ENCODE measurements at places on chromosomes 2 and 18.

GRCh38 chr2:190267302-190267701 is 52.3 kb downstream of the HIBCH start:
- DNase-seq = no peak

- no peak for DNase-seq
These were observed 26.6 kb downstream of the LRP1B start for GRCh38 chr2:142104134-142104758.

GRCh38 chr2:240343548-240343947 is 91.9 kb upstream of the GPC1 start:
- DNase-seq = no peak

DNA sequence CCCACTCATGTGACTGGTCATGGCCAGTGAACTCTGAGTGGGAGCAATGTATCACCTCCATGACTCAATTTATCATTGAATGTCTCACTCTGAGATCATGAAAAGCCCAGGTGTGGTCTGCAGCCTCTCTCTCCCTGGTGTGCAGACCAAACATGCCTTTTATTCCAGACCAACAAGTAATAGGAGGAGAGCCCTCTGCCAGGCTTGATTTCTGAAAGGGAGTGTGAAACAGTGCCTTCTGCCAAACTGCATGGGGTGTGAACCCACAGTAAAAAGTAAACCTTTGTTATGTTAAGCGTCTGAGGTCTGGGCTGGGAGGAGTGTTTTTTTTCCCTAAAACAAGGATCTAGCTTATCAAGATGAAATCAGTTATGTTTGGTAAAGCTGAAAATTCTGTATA is 601.2 kb downstream of the ADCYAP1 start:
- no peak for DNase-seq

DNA sequence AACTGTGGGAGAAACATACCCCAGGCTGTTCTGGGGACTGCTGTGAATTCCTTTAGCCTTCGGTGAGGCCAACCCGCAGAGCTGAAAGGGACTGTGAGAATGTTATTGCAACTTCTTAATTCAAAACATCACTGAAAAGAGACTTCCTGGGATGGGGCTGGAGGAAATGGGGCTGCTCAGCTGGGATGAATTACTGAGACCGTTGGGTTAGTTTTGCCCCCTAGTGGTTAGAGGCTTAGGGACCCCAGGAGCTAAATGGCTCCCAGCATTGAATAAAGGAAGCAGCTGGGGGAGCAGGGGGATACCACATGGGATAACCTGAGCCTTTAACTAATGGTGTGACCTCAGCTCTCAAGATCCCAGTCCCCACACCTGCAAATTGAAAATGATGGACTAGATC is 941.1 kb upstream of the FANCL start:
- DNase-seq = no peak

- no peak for DNase-seq
These were observed 115.6 kb upstream of the REG3A start for GRCh38 chr2:79275197-79275596.

GRCh38 chr2:105990624-105991023 is 203.5 kb downstream of the UXS1 start:
- no peak for DNase-seq

DNA sequence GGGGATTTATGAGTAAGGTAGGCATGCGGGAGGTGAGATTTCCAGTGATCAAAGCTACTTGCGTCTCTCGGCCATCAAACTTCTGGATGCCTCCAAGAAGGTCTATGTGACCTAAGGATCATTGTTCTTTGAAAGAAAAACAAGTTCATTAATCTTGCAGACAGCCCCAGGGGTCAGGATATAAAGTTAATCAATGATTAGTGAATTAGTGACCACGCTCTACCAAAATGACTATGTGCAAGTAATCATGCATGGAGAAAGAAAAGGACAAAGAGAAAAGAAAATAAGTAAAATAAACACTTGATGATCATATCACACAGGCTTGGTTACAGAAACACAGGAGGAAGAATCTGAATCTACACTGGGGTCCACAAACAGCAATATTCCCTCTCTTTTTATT is 42.5 kb upstream of the BCL11A start:
- DNase-seq = no peak

GRCh38 chr2:143195511-143195910 is 66.3 kb downstream of the ARHGAP15 start:
- DNase-seq = no peak

DNA sequence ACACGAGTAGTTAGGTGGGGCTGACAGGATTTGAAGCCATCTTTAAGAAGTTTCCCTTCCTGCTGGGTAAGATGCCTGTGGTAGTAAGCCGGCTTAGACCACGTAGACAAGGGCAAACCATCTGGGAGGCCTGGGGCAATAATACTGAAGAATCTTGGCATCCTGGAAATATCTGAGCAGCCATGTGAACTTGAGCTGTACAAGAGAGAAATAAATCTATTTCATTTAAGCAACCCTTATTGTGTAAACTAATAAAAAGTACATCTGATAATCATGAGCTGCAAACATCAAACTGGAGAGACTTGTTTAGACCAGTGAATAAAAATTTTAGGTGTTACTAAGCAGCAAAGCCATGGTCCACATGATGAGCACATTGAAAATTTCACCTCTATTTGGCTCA is 11.4 kb upstream of the CETN1 start:
- DNase-seq = no peak

GRCh38 chr2:139885921-139886498 is 1105.8 kb upstream of the NXPH2 start:
- DNase-seq = no peak

- DNase-seq = no peak
These were observed 54.5 kb downstream of the TSHZ1 start for GRCh38 chr18:75264926-75265597.

DNA sequence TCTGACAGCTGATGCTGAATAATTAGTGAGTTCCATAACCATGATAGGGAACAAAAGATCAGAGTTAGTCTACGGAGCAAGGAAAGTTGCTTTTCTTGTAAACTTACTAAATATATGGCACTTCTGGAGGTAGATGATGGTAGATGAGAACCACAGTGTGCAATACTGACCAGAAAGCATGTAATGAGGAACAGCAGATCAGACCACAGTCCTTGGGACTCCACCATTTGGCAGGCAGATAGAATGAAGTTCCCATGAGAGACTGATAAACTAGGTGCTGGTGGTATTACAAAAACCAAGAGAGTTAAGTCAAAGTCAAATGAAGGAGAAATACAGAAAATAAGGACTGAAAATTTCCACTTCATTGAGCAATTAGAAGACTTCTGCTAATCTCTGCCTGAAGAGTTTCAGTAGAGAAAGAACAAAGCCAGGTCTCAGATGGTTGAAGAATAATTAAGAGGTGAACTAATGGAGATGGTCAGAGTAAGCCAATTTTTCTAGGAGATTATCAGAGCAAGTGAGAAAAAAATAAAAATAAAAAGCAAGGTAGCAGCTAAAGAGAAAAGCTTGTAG is 10.4 kb downstream of the CERKL start:
- DNase-seq = no peak

DNA sequence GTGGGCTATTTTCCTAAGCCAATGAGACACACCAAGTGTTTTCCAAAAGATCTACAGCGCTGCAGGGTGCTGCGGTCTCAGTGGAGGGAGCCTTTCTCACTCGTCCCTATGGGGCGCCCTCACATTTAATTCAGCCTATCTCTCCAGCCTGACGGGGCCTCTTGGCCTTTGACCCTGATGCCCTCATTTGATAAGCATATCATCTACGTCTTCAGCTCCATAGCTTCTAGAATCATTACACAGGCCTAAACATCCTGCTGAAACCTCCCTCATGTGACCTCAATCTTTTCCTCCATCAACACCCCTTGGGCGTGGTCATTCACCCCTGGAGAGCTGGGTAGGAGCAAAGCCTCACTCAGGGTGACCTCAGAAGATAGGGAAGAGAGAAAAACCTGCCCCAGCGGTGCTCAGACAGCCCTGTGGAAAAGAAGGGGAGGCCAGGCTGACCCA is 57.4 kb downstream of the CYP26B1 start:
- no peak for DNase-seq

DNA sequence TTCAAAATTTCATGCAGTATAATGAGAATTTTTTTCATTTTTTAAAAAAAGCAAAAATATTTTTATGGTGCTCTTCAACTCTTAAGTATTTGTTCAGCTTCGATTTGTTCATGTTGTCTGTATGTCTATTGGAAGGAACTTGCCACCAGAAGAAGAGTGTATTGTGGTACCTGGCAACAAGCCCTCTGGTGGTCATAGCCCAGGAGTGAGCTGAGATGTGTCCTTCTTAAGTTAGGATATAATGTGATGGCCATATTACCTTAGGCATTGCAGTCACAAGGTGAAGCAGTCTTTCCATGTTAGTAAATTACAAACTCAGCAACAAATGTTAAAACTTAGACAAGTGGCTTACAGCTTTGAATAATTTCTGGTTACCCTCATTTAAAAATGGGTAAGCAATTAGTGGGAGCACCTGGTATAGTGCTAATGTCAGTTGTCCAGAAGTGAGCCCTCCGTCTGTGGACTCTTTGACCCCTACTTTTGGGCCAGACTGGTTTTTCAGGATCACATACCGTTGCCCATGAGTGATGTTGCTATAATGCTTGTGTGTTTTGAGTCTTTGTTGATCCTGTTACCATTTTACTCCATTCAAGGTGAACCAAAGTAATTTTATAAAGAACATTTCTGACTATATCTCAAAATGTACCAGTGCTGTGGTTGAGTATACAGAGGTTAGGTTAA is 57.4 kb downstream of the MYO1B start:
- DNase-seq = no peak

- DNase-seq = no peak
These were observed 62.7 kb downstream of the RTP5 start for GRCh38 chr2:241931976-241932898.

DNA sequence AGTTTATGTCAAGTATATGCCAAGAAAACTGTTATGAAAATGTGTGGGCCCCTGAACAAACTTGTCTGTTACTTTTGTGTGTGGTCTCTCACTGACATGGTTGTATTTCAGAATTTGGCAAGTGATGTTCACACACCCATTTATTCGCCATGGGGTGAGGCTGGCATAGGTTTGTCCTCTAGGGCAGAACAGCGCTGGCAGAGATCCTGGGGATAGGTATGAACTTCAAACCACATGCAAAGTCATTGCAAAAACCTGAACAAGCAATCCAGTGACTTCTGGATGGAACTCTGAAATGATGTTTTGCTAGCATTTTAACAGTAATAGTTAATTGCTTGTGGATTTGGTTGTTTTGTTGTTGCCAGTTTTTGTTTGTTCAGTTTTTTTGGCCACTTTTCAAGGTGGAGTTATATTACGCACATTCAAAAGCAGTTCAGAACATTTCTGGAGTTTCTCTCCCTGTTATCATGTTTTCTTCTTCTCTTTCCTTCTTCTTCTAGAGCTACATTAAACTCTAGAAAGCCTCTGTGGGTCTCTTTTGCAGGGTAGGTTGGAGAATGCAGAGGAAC is 78.5 kb downstream of the MDH1 start:
- DNase-seq = no peak

DNA sequence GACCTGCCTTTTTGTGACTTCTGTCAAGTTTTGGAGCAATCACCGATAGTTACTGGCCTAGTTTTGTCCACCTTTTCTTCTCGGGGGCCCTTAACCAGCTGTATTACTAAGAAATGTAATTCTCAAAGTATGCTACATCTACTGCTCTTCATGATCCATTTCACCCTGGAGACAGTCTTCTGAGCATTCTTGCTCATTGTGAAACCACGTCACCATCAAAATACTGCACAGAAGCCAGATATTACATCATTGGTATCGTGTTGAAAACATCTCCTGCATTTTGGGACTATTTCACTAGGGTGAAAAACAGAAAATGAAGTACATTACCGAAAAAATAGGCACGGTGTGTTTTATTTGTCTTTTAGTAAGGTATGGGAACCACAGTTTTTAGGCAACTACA is 11.7 kb downstream of the LYPD6B start:
- no peak for DNase-seq

DNA sequence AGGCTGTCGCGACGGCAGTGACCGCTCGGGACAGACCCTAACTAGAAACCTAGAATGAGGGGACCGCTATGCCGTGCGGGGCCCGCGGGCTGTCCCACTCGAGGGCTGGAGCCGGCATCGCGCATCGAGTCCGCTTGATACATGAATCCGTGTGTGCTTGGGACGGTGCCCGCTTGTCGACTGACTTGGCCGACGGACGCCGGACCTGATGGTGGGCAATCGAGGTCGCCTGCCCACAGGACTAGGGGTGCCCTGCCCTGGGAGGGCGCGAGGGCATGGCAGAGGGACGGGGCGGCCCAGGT is 749 bp upstream of the PTMA start:
- peak; percentile 29 for DNase-seq

- DNase-seq = no peak
These were observed 92.4 kb downstream of the LAMA1 start for GRCh38 chr18:7025194-7025593.

GRCh38 chr2:159078443-159078842 is 110.0 kb downstream of the TANC1 start:
- no peak for DNase-seq

GRCh38 chr2:148209603-148210002 is 188.7 kb downstream of the MBD5 start:
- no peak for DNase-seq

DNA sequence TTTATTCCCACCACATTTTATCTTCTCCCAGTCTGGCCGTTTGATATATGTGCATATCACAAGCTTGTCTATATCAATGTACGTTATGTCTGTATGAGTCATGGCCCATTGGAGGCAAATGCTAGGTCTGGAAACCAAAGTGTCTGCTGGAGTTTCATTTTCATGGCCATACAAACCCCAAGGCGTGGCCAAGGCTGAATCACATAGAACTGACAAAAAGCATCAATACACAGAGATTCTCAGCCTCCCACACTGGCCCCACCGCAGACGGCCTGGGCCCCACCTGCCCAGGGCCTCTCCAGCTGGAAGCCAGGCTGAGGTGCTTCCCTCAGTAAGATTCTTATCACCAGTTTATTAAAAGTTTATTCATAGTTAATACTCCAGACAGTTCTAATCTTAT is 40.5 kb upstream of the SALL3 start:
- no peak for DNase-seq

DNA sequence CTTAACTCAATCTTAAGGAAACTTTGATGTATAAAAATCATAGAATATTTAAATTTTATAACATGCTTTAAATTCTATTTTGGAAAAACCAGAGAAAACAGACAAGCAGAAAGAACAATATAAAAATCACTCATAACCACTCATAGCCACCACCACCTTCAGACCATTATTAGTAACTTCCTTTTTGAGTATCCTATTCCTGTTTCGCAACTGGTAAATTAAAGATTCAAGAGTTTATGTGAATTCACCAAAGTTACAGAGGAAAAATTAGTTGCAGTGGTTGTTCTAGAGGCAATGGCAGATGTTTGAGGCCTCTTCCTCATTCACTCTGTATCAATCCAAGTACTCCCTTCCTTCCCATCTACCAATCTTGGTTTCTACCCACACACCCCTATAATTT is 49.3 kb upstream of the PROKR1 start:
- no peak for DNase-seq

- no peak for DNase-seq
These were observed 17.6 kb upstream of the KIDINS220 start for GRCh38 chr2:8855010-8855409.

GRCh38 chr2:86793752-86794151 is 3.0 kb upstream of the CD8A start:
- no peak for DNase-seq

DNA sequence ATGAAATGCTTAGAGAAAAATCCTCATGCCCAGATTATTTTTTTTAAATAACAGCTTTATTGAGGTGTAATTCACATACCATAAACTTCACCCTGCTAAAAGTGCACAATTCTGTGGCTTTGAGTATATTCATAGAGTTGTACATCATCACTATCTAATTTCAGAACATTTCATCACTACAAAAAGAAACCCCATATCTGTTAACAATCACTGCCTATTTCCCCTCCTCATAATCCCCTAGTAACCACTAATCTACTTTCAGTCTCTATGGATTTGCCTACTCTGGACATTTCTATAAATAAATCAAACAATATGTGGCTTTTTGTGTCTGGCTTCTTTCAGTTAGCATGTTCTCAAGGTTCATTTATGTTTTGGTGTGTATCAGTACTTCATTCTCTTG is 51.4 kb downstream of the OSBPL1A start:
- no peak for DNase-seq

Data from T follicular helper cell (primary cell).